Large intestine (tissue), 12 donors: ENCODE measurements at places on chromosomes 2 and 18.

DNA sequence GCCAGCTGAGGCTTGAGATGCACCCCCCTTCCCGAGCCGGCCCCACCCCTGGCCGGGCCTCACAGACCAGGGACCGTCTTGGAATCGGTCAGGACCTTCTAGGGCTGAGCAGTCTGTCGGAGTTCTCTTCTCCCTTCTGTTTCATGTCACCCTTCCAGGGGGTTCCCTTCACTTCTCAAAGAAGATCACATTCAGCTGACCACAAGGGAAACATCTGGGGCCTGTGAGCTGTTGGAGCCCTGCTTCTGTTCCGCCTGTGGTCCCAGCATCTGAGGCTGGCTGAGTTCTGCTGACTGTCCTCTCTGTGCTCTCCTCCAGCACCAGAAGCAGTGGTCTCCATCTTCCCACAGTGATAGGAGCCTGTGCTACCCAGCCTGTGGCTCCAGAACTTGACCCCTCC, 106.5 kb downstream of the SEPTIN10 start:
- DNase-seq, result no peak

DNA sequence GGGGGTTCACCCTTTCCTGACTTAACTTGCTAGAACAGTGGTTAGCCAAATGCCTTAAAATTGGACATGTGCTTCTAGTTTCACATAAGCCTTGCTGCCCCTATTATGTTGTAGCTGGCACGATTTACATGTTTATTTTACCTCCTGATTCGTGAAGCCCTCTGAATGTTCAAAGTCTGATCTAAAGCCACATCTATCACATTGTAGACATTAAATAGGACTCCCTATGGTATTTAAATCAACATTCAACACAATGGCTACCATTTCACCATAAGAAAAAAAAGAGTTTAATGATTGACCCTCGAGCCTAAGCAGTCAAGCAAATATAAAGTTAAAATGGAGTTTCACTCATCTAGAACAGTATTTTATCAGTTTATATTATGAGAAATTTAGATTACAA, 151.5 kb downstream of the GULP1 start:
- no peak for DNase-seq

DNA sequence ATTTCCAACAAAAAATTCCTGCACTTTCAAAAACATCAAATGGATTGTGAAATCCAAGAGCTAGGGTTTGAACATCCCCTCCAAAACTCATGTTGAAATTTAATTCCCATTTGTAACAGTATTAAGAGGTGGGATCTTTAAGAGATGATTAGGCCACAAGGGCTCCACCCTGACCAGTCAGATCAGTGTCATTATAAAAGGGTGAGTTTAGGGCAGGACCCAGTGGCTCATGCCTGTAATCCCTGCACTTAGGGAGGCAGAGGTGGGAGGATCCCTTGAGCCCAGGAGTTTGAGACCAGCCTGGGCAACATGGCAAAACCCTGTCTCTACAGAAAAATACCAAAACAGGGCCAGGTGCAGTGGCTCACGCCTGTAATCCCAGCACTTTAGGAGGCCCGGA, 8.9 kb downstream of the GTF3C2 start:
- DNase-seq, result no peak

GRCh38 chr2:38152913-38153312, 77.0 kb upstream of the CYP1B1 start:
- no peak for DNase-seq

GRCh38 chr2:128421861-128422311, 103.2 kb upstream of the HS6ST1 start:
- DNase-seq, result no peak

DNA sequence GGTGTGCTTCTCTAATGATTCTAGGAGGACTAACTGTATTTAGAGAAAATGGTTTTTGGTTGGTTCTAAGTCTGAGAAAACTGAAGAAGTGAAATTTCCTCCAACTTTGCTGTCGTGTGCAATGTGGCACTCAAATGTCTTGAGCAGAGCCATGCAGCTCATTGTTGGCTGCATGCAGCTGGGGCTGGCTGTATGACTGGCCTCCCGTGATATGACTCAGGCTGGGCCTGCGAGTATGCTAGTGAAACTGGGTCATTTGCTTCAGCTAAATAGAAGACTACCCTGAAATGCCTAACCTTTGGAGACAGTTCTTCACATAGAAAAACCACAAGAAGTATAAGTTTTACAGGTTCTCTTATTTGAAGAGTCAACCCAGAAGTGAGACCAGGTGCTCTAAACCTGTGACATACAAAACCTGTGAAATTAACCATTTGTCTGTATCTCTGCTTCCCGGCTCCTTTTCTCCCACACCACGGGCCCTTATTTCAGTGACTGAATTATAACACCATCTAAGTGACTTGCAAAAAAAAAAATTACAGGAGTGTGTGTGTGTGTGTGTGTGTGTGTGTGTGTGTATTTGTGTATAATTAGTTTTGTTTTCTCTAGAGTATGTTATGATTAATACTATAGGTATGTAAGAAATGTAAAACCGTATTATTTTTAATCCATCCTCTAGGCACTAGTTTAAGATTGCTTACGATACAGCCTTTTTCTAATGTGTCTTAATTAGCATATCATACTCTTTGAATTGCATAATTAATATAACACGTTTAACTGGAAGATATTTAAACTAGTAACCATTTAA, 15.9 kb downstream of the POLI start:
- no peak for DNase-seq

GRCh38 chr2:175827856-175828255, 174.2 kb downstream of the LNPK start:
- DNase-seq, result no peak

DNA sequence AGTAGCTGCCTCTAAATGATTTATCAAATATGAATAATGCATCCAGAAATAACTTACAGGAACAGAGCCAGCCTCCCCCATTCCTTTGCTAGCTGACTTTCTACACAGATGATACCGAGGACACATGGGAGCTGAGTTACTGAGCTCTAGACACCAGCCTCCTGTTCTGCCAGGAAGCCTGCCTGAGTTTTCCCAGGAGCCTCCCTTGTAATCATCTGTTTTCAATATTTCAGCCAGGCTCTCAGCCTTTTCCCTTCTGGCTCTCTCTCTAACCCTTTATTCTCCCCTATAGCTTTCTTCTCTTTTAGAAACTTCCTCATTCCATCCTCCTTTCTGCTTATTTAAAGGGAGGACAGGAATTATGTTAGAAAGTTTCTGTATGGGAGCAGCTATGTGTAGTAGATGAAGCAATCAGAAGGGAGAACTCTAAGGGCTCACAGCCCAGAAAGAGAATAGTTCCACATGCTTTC, 911.6 kb downstream of the TDRD15 start:
- peak; percentile 9 for DNase-seq

DNA sequence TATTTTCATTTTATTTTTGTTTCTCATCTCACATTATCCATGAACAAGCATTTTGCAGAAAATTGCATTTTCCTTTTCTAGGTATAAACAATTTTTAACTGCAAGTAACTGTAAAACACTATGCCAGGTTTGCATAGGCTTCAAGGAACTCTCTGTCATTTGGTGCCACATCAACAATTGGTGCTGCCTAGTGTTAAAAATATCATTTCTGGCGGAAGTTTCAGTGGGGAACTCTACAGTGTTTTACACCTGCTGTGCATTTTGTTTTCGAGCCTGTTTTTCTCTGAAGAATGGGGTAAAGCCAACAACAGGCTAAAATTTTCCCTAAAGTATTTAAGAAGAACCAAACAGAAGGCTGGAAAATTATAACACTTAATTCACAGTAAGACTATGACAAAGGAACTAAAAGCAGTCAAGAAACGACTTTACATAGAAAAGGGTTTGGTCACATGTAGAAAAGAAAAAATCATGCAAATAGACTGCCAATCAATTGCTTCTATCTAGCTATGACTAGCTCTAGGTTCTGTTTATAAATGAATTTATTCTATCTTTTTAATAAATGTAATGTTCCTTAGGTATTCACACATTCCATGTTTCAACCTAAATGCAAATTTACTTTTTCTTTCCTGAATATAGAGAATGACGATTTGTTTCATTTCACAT, 21.4 kb upstream of the FRZB start:
- no peak for DNase-seq

DNA sequence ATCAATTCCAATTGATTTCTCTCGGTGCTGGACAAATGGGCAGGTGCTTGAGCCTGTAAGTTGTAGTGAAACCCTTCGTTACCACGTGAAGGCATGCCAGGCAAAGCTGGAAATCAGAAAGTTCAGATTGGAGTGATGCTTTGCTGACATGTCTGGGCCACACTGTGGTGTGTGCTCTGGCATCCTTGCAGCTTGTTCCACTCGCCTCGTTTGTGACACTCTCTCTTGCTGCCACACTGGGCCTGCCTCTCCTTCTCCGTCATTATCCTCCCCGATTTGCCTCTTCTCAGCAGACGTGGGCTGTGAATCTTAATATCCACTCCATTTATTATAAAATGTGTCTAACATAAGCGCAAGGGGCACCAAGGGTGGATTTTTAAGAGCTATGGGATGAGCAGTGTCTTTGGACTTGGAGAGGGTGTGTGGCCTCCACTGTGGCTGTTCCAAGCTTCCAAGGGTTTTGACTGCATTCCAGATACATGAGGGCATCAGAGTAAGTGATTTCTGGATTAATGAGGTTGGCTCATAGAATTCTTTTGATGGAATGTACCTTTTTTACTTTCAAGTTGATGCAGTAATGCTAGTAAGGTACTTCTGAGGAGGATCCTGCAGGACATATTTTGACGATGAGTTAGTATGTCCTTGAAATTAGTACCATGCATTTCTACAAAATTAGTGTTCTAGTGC, 238.8 kb downstream of the TPGS2 start:
- DNase-seq, result no peak

DNA sequence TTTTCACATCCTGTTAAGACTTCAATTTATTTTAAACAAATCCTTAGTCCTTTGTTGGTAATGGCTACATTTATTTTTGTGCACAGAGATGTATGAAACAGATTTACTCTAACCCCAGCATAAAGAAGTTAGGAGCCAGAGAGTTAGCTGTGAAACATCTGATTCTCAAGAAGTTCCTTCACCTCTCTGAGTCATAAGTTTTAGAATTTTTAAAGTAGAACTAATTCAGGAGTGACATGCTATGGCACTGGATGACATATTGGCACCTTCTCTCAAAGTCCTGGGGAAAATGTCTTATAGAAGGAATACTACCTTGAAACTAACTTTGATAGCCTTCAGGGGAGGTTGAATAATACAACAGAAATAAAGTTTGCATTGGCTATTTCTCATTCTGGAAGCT, 6.4 kb upstream of the DSG2 start:
- DNase-seq, result no peak
